ENCODE measurements at places on chromosomes 13 and 19.

DNA sequence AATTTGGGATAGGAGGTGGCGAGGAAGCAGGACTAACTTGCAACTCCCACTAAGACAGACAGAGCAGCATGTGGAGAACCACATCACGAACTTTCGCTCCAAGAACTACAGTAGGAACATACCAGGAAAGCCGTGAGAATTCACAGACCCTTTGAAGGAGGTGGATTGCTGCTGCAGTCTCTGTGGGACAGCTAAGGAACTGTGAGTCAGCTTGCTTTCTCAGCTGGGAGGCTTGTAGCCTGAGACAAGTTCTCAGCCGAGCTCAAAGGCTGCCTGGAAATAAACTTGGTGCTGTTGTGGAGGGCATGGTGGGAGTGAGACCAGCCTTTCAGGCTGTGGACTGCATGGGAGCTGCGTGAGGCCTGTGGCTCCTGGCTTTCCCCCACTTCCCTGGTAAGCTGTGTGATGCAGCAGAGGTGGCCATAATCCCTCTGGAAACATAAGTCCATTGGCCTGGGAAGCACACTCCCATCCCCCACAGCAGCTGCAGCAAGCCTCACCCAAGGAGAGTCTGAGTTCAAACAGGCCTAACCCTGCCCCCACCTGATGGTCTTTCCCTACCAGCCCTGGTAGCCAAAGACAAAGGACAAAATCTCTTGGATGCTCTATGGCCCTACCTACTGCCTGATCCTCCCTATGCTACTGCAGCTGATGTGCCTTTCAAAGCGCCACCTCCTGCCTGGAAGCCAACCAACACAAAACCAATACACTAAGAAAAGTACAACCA is 441.1 kb upstream of the HTR2A start:
- peak; percentile 65 for DNase-seq

- no peak for DNase-seq
Observed at GRCh38 chr13:107141767-107142166, 573.8 kb upstream of the ARGLU1 start.

DNA sequence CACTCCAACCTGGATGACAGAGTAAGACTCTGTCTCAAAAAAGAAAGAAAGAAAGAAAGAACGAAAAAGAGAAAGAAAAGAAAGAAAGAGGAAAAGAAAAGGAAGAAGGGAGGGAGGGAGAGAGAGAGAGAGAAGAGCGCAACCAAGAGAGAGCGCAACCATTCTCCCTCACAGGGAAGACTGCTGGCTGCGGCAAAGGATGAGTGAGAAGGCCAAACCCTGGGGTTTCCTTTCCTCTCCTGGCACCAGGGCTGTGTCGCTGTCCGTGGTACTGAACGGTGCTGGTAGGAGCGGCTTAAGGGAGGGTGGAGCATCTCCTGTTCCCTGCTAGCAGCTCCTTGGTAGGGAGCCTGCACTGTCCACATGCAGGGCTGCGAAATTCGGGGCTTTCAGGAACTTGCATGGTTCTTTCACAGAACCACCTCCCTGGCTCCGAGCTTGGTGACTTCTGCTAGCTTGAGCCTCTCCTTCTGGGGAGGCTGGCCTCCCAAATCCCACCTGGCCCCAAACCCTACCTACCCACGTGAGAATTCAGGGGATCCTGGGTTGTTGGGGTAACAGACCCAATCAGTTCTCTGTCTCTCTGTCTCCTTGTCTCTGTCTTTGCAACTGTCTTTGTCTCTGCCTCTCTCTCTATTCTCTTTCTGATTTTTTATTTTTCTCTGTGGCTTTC is 51.1 kb upstream of the ZNRF4 start:
- peak; percentile 94 for DNase-seq

- DNase-seq: no peak
Observed at GRCh38 chr19:50187937-50188336, 15.5 kb upstream of the MYH14 start.

- peak; percentile 51 for DNase-seq
Observed at GRCh38 chr13:66665991-66666390, 564.1 kb downstream of the PCDH9 start.

- DNase-seq: no peak
Observed at GRCh38 chr13:47326061-47326460, 429.2 kb upstream of the HTR2A start.

DNA sequence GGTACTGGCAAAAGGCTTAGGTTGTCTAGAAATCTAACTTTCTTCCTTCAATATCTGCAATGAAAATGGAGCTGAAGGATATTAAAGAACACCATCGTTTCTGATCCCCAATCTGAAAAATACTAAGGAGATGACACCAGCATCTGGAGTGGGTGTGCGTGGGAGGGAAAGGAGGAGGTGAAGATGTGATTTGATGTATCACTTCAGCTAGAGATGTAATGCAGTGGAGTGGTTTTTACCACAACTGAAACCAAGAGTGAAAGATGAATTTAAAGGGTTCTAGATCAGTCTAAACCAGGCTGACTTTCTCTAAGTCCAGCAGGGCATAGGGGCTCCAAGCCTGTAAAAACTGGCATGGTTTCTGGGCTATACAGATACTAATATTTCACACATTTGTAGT is 148.4 kb downstream of the AKAP11 start:
- DNase-seq: no peak

- peak; percentile 91 for DNase-seq
Observed at GRCh38 chr19:55369653-55370304, 484 bp downstream of the IL11 start.

- DNase-seq: no peak
Observed at GRCh38 chr13:44149821-44150220, 223.8 kb upstream of the SERP2 start.

DNA sequence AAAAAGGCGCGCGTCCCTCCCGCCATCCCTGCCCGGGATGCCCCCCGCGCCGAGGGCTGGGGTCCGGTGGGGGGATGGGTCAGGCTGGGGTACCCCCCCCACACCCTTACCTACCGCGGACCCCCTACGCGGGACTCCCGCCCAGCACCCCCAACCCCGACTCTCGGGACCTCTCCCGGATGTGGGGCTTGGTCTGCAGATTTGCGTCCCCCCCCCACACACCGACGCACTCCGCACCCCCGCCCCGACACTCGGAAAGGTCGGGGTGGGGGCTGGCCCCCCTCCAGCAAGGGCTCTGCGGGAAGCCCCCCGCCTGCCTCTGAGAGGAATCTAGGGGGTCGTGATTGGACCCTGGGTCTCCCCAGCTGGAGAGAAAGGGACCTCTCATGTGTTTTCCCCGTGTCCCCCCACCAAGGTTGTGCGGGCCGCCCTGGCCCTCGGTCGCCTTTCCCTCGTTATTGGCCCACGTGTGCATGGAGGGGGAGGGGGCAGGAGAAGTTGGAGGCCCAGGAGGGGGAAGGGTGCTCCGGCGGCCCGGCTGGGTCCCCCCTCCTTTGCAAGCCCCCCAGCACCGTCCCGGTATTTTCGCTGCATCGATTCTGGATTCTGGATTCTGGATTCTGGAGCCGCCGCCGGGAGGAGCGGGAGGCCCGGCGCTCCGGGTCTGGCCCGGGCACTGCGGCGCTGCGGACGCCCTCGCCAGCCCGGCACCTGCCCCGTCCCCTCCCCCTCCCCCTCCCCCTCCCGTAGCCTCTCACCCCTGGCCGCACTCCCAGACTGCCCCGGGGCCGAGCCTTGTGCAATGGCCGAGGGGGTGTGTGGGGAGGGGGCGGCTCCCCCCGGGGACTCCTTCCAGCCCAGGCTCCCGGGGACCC is 607 bp downstream of the NFIC start:
- no peak for DNase-seq

- DNase-seq: peak; percentile 89
Observed at GRCh38 chr13:41107104-41107571, 25.5 kb downstream of the KBTBD6 start.

GRCh38 chr13:47484548-47484947 is 516.5 kb downstream of the SUCLA2 start:
- no peak for DNase-seq

- DNase-seq: no peak
Observed at GRCh38 chr13:110478405-110479214, 82.9 kb downstream of the RAB20 start.

DNA sequence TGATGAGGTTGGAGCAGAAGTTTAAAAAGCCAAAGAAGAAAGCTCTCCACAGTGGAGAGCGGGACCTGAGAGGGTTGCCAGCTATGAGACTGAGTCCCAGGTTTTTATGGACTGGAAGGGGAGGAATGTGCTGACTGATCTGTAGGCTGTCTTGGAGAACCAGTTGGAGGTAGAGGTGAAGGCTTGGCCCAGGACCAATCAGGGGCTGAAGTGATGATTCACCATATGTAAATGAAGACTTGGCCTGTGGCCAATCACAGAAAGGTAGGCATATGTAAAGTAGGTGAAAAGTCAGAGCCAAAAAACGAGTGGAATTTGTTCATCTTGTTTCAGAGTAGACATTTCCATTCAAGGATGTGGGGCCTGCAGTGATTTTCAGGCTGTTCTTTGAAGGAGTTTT is 17.5 kb upstream of the KBTBD6 start:
- DNase-seq: no peak

- peak; percentile 39 for DNase-seq
Observed at GRCh38 chr19:48719263-48720171, at the start of gene MAMSTR. Gene MAMSTR (minus strand): TSS chr19:48719725. CDS start chr19:48719031, 694 bp downstream.

GRCh38 chr13:79812070-79812850 is 331.3 kb downstream of the NDFIP2 start:
- no peak for DNase-seq

- no peak for DNase-seq
Observed at GRCh38 chr13:74571811-74572210, 437.6 kb upstream of the KLF12 start.

DNA sequence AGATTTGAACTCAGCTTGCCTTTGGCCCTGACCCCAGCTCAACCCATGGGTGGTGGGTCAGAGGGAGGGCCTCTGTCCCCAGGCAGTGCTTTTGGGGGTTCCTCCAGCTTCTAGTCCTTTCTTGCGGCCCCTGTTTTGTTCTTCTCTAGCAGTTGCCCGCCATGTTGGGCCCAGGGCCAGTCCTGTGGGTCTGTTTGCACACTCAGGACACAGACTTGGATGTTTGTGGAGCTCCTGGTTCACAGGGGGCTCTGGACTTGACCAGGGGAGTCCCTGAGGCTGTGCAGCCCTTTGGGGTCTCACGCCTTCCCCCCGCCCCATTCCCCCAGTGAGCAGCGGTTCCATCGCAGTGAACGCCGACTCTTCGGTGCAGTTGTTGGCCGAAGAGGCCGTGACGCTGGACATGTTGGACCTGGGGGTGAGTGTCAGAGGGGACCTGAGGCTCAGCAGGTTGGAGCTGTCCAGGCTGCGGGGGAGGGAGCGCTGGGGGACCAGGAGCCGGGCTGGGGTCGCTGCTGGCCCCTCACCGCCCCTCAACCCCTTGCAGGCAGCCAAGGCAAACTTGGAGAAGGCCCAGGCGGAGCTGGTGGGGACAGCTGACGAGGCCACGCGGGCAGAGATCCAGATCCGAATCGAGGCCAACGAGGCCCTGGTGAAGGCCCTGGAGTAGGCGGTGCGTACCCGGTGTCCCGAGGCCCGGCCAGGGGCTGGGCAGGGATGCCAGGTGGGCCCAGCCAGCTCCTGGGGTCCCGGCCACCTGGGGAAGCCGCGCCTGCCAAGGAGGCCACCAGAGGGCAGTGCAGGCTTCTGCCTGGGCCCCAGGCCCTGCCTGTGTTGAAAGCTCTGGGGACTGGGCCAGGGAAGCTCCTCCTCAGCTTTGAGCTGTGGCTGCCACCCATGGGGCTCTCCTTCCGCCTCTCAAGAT is 2.5 kb downstream of the ATP5F1D start:
- peak; percentile 90 for DNase-seq

GRCh38 chr19:56689198-56689597 is 17.6 kb upstream of the ZNF835 start:
- no peak for DNase-seq

DNA sequence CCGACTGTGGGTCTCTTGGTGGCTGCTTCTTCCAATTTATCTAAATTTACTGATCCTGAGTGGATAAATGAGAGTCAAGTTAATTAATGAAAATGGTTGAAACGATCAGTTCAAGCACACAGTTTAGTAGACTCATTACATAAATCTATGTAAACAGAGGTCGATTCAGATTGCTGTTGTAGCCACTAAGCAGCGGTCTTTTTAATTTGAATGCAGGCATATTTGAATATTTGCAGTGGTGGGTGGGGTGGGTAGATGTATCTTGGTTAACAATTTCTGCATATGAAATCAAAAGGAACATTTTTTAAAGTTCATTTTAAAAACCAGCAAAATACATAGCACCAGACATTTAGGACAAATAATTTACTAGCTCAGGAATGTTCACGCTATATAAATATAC is 325.9 kb downstream of the KLF12 start:
- no peak for DNase-seq

DNA sequence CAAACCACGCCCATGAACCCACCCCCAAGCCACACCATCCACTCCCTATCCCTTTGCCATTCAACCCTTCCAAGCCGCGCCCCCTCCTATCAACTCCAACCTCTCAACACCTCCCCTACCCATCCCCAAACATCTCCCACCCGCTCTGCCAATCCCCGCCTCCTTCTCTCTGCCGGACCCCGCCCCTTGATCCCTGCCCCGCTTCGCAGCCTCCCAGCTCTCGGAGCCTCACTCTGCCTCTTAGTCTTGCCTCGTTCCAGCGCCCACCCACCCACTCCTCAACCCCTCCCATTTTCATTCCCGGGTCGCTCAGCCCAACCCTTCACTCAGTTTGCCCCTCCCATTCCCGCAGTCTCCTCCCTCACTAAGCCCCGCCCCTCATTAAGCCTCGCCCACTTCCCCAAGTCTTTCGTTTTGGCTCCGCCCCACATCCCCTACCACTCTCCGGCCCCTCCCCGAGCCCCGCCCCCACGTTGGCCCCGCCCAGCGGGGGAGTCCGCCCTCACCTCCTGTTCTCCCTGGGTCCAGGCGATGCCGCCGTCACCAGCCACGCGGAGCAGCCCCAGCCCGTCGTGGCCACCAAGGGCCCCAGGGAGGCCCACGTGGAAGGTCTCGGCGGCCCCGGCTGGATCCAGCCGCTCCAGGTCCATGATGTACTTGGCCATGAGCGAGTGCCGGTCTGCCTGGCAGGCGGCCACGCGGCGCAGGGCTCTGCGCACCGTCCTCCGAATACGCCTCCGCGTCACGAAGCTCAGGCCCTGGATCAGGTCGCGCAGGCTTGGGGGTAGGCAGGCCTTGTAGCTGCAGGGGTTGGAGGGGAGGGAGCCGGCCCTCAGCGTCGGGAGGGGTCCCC is 5.7 kb downstream of the JAK3 start:
- DNase-seq: peak; percentile 99

- DNase-seq: no peak
Observed at GRCh38 chr19:17718550-17718946, 732 bp upstream of the MAP1S start.

DNA sequence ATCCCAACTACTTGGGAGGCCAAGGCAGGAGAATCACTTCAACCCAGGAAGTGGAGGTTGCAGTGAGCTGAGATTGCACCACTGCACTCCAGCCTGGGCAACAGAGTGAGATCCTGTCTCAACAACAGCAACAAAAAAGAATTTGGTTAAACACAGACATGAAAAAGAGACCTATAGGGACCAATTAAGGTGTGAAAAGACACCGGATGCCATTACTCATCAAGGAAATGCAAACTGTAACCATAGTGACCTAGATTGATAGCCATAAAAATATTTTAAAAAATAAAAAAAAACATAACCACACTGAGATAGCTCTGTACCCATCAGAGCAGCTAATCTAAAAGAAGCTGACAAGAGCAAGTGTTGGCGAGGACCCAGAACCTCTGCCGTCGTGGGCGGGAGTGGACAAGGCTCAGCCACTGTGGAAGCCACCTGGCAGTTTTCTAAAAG is 37.1 kb upstream of the ISYNA1 start:
- DNase-seq: no peak

- no peak for DNase-seq
Observed at GRCh38 chr13:114310956-114311355, 3.3 kb upstream of the CHAMP1 start.

Data from H9 (cell line).